ENCODE measurements at places on chromosomes 2 and 18.
A peak's percentile ranks its signal among the peaks of the same experiment; 100 is the strongest.

DNA sequence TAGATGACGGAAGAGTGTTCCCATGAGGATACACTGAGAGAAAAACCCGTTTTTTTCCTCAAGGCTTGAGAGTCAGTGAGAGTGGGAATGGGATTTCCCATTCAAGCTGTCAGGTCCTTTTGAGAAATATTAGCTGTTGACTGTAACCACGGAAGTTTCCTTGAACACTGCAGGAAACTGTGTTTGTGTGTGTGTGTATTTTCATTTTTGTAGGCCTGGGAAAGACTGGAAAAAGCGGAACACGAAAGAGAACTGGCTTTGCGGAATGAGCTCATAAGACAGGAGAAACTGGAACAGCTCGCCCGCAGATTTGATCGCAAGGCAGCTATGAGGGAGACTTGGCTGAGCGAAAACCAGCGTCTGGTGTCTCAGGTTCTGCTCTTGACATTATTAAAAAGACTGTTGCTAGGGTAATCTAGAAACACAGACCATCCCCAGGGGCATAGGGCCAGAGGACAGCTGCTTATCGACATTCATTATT lies 98.8 kb upstream of the EML6 start:
- no peak for DNase-seq

- no peak for DNase-seq
Measured at GRCh38 chr2:76268484-76268883, 557.8 kb upstream of the GCFC2 start.

GRCh38 chr2:1636791-1637415 lies 107.4 kb downstream of the PXDN start:
- DNase-seq = no peak

- DNase-seq = no peak
Measured at GRCh38 chr18:2032036-2032435, 539.3 kb downstream of the METTL4 start.

DNA sequence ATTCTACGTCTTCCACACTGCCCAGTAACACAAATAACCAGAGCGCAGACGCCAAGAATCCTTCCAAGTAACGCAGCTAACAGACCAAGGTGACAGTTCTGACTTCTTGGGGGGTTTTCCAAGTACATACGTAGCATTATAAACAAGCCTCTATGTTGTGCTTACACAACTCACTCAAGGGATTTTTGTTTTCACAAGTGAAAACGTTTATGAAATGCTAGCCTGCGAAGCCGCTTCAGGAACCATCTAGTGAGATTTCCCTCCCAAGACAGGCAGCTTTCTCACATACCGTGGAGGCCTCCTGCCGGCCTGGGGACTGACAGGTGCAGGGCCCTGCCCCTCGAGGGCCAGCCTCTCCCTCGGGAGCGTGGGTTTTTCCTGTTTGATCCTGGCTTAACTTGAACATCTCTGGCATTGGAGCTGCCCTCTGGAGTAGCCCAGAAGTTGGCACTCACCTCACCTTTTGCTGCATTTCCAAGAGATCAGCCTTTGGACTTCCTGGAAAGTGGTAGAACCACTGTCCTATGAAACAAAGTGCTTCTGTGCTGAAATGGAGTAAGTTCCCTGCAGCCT lies 151.1 kb downstream of the MBP start:
- no peak for DNase-seq

DNA sequence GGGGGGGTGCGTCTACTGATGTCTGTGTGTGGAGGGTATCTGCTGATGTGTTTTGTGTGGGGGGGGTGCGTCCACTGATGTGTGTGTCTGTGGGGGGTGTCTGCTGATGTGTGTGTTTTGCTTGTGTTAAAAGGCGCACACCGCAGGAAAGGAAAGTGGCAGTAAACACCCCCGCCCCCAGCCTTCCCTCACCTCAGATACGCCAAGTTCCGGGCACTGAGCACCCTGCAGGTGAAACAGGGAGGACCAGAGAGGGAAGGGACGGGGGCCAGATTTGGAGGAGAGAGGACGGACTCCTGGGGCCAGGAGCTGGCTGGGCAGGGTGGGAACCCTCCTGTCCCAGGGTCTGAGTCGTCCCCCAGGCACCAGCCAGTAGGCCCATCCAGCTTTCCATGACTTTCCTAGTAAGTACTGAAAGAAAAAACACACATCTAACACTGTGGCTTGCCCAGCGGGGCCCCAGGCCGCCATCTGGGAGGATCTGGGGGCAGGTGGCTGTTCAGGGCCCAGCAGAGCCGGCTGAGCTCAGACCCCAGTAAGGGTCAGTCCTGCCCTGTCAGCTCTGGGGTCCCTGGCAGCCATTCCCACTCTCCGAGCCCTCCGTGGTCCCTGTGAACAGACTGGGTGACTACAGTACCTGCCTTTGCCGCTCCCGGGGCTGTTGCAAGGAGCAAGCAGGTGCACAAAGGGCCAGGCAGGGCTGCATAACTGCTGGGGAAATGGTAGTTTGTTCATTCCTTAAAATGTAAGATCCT lies 126.9 kb downstream of the NFATC1 start:
- DNase-seq = peak; percentile 36

DNA sequence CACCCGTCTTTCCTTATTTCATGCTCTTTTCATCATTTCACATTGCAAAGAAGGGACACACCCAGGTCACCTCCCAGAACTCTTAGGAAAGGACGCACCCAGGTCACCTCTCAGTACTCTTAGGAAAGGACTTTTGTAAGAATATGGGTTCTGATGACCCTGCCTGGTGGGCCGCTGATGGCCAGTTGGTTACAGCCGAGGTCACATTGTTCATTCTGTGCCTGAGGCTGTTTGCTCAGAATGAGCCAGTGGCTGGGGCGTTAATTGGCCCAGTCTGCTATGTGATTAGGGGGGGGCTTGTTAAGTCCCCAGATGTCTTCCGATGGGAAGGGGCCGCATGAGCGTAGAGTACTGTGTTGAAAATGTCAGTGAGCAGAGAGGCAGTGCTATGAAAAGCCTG lies 9.4 kb downstream of the MLPH start:
- no peak for DNase-seq

- DNase-seq = no peak
Measured at GRCh38 chr18:58310517-58310916, 266.5 kb downstream of the NEDD4L start.

GRCh38 chr2:68568116-68568515 lies 75.3 kb upstream of the PROKR1 start:
- no peak for DNase-seq

GRCh38 chr2:118460425-118460824 lies 372.2 kb downstream of the INSIG2 start:
- DNase-seq = no peak

- no peak for DNase-seq
Measured at GRCh38 chr2:235468978-235469655, 24.7 kb upstream of the AGAP1 start.

GRCh38 chr2:200467806-200468681 lies 41.8 kb downstream of the KCTD18 start:
- DNase-seq = no peak

DNA sequence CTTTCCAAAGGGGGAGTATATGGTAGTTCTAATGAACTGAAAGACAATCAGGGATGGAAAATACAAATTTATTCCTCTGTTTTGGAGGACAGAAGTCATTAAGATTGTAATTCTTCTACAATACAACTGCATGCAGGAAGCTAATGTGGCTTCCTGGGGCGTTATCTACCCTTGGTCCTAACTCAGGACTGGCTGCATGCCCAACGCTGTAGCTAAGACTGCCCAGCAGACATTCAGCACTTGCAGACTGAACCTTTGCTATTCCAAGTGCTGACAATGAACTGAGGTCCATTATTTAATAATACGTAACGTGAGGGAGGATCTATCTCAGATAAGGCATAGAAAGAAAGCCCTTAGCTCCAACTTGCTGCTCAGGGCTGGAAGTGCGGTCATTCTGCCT lies 53.2 kb downstream of the ZAP70 start:
- DNase-seq = no peak

DNA sequence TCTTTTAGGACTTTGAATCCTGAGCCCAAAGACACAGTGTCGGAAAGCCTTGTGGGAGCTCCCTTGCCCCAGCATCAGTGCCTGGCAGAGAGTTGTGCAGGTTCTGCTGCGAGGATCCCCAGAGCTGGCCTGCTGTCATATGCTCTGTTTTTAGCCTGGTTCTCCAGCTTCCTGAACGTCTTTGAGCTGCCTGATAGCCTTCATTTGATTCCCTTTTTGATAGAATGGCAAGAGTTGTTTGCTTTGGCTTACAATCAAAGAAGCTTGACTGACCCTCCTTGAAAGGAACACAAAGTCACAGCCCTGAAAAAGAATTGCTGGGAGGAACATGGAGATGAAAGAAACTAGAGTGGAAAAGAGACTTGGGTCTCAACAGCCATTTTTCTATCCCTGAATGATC lies 95.4 kb downstream of the C1QL2 start:
- no peak for DNase-seq

GRCh38 chr2:231036131-231036530 lies 1.2 kb upstream of the C2orf72 start:
- no peak for DNase-seq

GRCh38 chr18:22559414-22560274 lies 141.9 kb upstream of the CTAGE1 start:
- no peak for DNase-seq

GRCh38 chr2:179253226-179253625 lies 11.4 kb downstream of the SESTD1 start:
- DNase-seq = no peak

DNA sequence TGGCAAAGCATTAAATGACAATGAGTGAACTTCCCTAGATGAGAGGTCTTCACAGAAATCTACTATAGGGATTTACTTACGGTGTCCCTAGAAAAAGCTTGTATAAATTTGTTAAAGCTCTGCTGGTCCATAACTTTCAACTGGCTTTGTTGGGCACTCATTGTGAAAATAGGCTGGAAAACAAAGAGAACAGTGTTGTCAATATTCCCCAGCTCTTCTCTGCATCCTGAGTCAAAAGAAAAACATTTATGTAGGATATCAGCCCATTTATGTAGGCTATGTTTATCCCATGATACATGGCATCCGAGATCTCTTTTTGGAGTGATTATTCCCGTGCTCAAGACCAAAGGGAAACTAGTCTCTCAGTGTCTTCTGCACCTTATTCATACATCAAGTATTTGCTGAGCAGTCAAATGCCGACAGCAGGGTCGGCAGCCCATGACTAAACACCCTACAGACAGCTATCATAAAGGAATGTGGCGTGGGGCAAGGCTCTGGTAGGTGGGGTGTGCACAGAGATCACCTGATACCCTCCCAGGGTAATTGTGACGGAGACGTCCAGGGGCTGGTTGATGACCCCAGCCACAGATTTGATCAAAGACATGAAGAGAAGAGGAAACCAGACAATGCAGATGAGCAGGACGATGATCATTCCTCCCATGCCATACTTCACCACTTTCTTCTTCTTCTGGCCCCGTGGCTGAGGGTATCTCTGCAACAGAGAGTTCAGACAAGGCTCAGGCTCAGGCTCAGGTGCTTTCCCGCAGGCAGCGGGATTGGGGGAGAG lies 155.9 kb downstream of the NAPG start:
- DNase-seq = no peak

- DNase-seq = no peak
Measured at GRCh38 chr2:71614976-71615766, 161.8 kb downstream of the DYSF start.

DNA sequence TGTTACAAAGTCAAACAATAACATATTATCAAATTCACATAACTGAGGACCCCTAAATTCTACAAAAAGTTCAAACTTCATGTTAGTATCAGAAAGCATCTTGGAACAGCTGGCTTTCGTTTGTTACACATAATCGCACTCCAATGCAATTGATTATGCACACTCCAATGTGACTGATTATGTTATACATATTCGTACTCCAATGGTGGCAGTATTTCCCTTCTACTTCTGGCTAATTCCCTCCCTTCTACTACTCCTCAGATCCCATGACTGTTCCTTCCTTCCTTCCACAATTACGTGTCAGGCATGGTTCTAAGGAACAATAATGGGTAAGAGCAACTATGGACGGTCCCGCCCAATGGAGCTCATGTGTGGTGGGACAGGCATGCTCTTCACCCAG lies 137.1 kb upstream of the CCDC150 start:
- DNase-seq = no peak

- no peak for DNase-seq
Measured at GRCh38 chr2:127103243-127104165, 3.5 kb downstream of the BIN1 start.

DNA sequence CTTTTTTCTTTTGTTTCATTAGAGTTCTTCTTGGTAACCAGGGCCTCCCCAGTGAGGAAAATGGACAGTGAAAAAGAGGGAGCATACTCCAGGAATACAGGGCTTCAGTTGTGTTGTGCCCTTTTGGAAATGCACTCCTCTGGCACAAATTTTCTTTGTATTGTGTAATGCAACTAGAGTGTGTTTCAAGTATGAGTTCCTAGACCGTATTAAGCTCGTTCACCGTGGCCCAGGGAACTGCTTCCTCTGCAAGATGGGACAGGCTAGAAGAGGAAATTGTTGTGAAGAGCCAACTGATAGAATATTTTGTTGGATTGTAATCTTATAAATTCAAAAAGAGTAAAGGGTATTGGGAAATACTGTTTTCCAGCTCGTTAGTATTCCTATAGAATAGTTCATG lies 137.2 kb upstream of the TTC39C start:
- no peak for DNase-seq

DNA sequence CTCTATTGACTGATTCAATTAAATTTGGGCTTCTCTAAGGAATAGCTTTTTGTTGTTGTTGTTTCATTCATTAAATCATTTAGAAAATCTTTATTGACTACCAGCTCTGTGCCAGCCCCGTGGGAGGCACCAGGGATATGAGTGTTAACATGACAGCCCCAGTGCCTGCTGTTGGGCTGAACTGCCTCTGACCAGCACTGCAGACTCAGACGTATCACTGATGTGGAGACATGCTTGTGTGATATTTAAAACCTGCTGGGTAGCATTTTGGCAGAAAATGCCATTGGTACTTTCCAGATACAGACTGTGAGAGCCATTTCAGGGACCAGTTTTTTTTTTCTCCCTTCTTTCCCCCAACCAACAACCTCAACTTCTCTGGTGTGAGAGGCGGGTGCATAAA lies 38.6 kb upstream of the KCNF1 start:
- DNase-seq = no peak

DNA sequence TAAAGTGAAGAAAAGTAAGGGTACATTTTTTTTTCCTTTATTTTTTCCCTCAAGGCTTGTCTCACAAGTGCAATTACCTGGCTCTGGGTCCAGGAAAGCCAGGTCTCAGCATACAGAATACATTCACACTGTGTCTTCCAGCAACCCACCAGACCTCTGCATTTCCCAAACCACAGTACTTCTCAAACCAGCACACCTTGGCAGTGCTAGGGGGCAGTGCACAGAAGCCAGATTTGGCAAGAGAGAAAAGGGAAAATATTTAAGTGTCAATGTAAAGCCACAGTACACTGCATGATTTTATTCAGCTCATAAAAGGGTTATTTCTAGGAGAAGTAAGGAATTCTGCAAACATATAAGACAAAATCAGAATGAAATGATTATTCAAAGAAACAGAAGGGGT lies 172.8 kb downstream of the NRXN1 start:
- DNase-seq = no peak

GRCh38 chr2:60525899-60526298 lies 27.6 kb downstream of the BCL11A start:
- no peak for DNase-seq

- DNase-seq = no peak
Measured at GRCh38 chr18:26181343-26181826, 44.9 kb upstream of the TAF4B start.

GRCh38 chr2:238790126-238790832 lies 57.6 kb upstream of the TWIST2 start:
- DNase-seq = no peak

- DNase-seq = no peak
Measured at GRCh38 chr2:30361751-30362394, 85.2 kb upstream of the LCLAT1 start.

- no peak for DNase-seq
Measured at GRCh38 chr2:229297247-229297646, 26.2 kb upstream of the PID1 start.

Data from GM19239 (cell line).